ENCODE measurements at places on chromosomes 13 and 19.

DNA sequence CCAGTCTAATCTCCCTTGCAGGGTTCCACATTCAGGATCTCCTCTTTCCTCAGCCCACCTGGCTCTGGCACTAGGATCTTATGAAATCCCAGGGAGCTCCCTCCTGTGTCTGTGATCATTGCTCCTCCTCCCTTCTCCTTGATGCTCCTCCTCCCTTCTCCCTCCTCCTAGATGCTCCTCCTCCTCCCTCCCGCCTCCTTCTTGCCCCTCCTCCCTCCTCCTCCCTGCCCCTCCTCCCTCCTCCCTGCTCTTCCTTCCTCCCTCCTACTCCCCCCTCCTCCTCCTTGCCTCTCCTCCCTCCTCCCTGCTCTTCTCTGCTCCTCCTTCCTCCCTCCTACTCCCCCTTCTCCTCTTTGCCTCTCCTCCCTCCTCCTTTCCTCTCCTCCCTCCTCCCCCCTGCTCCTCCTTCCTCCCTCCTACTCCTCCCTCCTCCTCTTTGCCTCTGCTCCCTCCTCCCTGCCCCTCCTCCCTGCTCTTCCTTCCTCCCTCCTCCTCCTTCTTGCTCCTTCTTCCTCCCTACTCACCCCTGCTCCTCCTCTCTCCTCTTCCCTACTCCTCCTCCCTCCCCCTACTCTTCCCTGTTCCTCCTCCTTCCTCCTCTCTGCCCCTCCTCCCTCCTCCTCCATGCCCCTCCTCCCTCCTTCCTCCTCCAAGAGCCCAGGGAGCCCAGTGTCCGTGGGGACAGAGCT lies 14.9 kb upstream of the ZBTB7A start:
- no peak for DNase-seq

- DNase-seq: no peak
Observed at GRCh38 chr19:49515767-49516166, 3.3 kb downstream of the FCGRT start.

DNA sequence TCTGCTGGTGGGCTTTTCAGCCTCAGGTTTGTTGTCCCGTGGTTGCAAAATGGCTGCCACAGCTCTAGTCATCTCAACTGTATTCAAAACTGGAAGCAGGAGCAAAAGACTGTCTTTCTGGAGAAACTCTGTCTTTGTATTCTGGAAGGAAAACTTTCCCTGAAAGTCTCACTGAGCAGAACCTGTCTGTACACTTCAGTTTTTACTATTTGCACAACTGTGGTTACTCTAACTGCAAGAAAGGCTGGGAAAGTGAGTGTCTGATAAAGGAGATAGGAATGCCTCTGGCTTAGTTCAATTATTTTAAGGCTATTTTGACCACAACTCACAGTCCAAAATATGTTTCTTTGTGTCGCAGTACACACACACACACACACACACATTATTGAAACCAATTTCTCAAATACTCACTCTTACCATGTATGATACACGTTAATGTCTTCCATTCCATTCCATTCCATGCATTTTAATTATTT lies 49.7 kb upstream of the EHD2 start:
- no peak for DNase-seq

- no peak for DNase-seq
Observed at GRCh38 chr13:32429433-32429909, 1.5 kb upstream of the N4BP2L1 start.

DNA sequence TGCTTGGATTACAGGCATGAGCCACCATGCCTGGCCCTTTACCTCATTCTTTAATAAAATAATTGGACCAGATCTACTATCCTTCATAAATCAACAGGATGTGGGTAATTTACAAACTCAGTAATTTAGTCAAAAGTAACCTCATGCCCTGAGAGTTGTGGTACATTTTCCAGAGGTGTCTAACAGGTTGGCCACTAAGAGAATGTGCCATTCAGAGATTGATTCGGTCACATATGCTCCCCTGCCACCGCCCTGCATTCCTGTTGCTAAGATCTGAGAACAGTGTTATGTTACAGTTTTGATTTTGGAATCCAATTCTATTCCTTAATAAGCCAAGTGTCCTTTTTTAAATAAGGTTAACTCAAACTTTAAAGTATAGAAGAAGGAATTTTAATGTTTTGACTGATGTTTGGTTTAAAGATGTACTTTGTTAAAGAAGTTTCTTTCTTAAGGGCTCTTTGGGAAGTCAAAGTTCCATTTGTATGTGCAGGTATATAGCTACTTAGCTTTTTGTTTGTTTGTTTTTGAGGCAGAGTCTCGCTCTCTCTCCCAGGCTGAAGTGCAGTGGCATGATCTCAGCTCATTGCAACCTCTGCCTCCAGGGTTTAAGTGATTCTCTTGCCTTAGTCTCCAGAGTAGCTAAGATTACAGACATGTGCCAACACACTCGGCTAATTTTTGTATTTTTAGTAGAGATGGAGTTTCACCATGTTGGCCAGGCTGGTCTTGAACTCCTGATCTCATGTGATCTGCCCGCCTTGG lies 29.2 kb downstream of the PHF11 start:
- no peak for DNase-seq

DNA sequence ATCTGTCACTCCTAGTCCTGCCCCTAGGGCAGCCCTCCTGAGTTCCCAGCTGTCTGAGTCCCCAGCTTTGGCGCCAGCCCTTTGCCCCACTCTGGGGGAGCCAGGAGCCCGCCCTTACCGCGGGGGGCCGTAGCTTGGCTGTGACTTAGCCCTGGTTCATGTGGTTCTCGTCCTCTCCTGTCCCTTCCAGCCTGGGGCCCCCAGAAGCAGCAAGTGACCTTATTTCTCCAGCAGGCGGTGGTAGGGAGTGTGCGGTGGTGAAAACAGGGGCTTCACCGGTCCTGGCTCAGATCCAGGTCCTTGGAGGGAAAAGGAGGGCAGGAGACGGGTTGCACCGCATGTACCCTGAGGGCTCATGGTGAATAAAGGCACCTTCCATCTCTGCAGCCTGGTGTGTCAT lies 7.9 kb downstream of the GIPC3 start:
- DNase-seq: no peak

GRCh38 chr13:46402178-46402577 lies 15.1 kb upstream of the RUBCNL start:
- DNase-seq: no peak

GRCh38 chr13:104949840-104950740 lies 1585.4 kb downstream of the EFNB2 start:
- DNase-seq: no peak

DNA sequence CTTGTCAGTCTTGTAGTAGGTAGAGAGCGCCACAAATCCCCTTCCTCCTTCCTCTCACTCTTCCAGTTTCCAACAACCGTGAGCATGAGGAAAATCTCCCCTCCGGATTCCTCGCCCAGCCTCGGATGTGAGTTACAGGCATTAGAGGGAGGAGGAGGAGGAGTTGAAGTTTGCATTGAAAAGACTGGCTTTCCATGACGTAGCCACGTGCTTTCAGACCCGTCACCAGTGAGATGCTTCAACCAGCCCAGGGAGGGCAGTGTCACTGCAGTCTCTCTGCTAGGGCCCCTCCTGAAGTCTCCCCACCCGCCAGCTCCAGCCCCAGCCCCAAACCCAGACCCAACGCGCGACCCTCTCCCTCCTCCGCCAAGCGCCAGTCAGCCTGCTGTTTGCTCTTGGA lies 442 bp upstream of the FGF14 start:
- DNase-seq: peak; percentile 64

DNA sequence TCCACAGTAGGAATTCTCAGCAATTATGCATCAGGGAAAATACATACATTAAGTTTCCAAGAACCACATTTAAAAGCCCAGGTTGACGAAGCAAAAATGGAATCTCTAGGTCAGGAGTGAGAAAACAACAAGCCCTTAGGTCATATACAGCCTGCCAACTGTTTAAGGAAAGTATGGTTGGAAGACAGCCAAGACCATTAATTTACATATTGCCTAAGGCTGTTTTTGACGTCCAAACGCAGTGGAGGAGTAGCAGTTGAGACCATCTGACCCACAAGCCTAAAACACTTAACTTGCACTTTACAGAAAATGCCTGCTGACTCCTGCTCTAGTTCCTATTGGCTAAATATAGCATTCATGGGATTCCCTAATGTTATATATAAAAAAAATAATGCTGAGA lies 299.0 kb downstream of the ITGBL1 start:
- DNase-seq: no peak
